ENCODE measurements at places on chromosomes 7 and 10.
A peak's percentile ranks its signal among the peaks of the same experiment; 100 is the strongest.

DNA sequence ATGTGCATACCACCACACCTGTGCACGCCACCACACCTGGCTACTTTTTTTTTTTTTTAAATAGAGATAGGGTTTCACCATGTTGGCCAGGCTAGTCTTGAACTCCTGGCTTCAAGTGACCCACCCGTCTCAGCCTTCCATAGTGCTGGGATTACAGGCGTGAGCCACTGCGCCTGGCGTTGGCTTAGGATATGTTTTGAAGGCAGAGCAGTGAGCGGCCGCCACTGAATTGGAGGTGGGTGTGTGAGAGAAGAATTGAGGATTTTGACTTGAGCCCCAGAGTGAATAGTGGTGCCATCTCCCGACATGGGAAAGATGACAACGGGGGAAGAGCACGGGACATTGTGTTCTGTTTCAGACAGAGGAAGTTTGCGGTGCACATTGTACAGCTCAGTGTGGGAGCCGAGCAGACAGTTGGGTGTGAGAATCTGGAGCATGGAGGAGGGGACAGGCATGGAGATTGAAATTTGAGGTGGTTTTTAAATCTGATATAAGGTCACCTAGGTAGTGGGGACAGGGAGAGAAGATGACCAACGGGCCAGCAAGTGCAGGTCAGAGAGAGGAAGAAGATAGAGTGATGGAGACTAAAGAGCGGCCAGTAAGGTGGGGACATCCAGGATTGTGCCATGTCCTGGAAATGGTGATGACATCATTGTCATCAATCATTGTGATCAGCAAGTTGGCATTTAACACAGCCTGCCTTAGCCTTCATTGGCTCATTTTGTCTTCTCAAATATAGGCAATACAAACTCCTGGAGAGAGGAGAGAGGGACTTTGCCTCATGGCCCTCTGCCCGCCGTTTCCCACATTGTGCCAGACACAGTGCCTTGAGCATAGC lies 35.8 kb downstream of the VWA2 start:
- DNase-seq: no peak

DNA sequence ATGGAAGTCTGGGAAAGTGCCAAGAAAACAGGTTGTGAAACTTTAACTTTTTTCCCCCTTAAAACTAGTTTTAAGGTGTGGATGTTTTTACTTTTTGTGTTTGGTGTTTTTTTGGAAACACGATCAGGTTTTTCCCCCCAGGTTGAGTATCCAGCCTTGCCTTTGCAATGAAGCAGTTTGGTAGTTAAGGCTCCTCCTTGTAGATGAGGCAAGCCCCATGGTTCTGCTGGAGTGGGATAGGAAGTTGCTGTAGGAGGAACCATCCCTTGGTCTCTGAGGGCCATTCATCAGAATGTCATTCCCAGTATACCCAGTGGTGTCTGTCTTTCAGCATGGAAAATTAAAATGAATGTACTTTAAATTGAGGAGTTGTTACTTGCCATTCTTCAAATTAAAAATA lies 2.7 kb downstream of the CUL1 start:
- DNase-seq: no peak

DNA sequence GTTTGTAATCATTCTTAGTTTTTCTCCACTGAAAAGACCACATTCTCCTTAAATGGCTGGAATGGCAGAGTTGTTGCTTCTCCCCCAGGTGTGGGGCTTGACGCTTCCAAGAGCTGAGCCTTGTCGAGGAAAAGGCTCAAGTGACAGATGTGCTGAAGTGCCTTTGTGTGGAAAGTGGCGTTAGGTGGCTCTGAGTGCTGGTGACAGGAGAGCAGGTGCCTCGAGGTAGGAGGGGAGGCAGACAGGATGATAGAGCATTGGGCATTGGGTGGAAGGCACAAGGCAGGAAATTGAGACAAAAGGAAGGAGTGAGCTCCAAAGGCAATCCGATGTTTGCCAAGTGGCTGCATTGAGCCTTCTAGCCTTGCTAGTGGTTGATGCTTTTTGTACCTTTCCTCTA lies 6.7 kb downstream of the KIAA1217 start:
- no peak for DNase-seq

- no peak for DNase-seq
Measured at GRCh38 chr7:29231671-29232232, 37.2 kb downstream of the CHN2 start.

- DNase-seq: peak; percentile 33
Measured at GRCh38 chr10:71985542-71986250, 21.5 kb downstream of the CHST3 start.

GRCh38 chr10:128178302-128178958 lies 52.2 kb upstream of the MKI67 start:
- DNase-seq: peak; percentile 64

DNA sequence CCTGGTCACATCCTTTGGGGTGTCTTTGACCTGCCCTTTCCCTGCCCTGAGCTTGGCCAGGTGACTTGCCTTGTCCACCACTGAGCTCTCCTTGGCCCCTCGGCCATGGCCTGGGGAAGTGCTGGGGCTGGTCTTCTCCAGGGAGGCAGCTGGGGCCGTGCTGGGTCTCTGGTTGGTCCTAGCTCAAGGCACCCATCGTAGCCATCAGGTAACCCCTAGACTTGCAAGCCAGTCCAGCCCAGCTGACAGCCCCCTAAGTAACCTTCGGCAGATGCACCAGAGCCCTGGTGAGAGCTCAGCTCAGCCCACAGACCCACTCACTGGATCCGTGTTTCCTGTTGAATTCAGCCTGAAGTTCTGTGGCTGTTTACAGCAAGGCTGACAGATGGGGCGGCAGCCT lies 176.2 kb upstream of the SHH start:
- DNase-seq: no peak

DNA sequence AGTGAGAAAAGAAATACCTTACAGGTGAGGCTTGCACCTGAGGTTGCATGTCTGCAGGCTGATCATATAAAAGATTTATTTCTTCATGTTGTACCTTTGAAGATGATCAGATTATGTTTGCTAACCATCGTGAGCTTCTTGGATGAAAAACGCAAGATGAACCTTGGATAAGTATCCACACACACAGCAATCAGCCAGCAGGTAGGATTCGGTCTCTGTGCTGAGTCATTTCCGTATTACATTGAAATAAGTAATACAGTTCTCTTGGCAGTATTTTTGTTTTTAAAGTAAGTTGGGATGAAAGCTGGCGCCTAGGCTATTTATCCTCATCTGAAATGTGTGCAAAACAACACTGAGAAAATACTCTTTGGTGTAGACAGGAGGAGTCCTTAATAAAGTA lies 109.0 kb upstream of the PRKCQ start:
- no peak for DNase-seq

GRCh38 chr10:5576154-5576748 lies 51.5 kb downstream of the CALML3 start:
- no peak for DNase-seq

- no peak for DNase-seq
Measured at GRCh38 chr10:127046975-127047877, 142.0 kb downstream of the DOCK1 start.

GRCh38 chr7:133310232-133310862 lies 57.5 kb downstream of the EXOC4 start:
- DNase-seq: no peak

DNA sequence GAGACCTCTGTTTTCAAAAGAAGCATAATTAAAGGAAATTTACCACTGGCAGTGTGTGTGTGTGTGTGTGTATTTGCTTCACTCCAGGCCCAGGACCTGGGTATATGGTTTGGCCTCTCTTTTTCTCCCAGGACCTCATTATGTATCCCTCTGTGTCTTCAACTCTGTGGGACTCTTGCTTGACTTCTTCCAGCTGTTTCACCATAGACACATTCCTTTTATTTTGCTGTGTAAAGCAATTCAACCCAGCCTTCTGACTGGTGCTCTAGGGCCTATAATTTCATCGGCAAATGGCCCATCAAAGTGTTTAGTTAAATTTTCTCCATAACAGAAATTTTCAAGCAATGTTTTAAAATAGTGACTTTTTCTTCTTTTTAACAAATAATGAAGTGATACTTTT lies 954.3 kb downstream of the CNTNAP2 start:
- no peak for DNase-seq

GRCh38 chr7:116708861-116709260 lies 36.9 kb downstream of the MET start:
- DNase-seq: no peak

DNA sequence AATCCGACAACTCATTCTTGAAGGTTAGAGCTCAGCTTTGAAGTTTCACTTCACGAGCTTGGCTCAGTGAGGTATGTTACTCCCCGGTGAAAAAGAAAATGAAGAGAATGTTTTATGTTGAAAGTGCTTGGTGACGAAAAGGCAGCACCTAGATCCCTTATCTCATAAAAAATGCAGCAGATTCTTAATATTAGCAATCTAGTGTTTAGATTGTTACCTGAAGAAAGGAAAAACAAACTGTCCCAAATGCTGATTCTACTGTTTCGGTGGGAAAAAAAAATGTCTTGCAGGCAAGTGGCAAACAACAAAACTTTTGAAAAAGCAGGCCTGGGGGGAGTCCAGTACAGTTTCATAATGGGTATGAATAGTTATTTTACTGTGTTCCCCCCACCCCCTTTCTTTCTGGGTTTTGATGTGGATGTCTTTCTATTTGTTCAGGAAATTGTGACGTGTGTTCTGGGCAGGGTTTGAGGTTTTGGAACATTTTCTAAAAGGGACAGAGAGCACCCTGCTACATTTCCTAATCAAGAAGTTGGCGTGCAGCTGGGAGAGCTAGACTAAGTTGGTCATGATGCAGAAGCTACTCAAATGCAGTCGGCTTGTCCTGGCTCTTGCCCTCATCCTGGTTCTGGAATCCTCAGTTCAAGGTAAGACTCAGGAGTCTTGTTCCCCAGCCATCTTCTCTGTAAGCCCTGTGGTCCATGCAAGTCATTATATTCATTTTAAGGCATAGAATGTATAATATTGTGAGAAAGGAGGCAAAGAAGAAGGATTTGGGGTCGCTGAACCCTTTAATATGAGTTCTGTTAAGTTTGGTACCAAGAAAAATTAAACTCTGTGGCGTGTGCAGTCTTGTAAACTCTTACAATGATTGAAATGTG lies at the start of gene SRGN:
TSS of gene SRGN (plus strand) at position 514 of the 881 bp plus-strand sequence. CDS start at position 569, 55 bp downstream.
- DNase-seq: peak; percentile 91

GRCh38 chr10:70444744-70445143 lies 3.3 kb upstream of the NODAL start:
- no peak for DNase-seq

GRCh38 chr10:18290651-18291313 lies 150.6 kb downstream of the CACNB2 start:
- no peak for DNase-seq

- DNase-seq: peak; percentile 93
Measured at GRCh38 chr7:63925626-63926460, 72.8 kb upstream of the ZNF722 start.

DNA sequence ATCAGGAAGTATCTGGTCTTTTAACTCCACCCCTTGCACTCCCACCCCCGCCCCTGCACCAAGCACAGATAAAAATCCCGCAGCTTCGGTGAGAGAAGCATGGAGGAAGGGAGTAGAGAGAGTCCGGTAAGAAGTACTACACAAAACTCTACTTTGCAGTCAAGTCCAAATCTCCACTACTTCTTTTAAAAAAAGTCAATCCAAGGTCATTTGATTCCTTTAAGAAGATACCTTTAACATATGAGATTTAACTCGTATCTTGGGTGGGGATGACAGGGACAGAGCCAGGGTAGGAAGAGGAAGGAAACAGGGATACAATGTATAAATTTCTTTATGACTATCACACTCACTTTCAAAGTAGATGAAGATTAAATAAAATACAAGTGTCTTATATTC lies 132.1 kb downstream of the NRBF2 start:
- DNase-seq: peak; percentile 60

Data from activated naive CD4-positive, alpha-beta T cell treated with anti-CD3 and anti-CD28 coated beads for 36 hours (primary cell).